ENCODE measurements at places on chromosomes 1 and 21.
A peak's percentile ranks its signal among the peaks of the same experiment; 100 is the strongest.

GRCh38 chr1:236896716-236897115 lies 101.6 kb downstream of the MTR start:
- no peak for DNase-seq

GRCh38 chr1:28751315-28752060 lies 14.7 kb downstream of the YTHDF2 start:
- DNase-seq: no peak

GRCh38 chr1:226203240-226203639 lies 16.7 kb upstream of the ACBD3 start:
- no peak for DNase-seq

DNA sequence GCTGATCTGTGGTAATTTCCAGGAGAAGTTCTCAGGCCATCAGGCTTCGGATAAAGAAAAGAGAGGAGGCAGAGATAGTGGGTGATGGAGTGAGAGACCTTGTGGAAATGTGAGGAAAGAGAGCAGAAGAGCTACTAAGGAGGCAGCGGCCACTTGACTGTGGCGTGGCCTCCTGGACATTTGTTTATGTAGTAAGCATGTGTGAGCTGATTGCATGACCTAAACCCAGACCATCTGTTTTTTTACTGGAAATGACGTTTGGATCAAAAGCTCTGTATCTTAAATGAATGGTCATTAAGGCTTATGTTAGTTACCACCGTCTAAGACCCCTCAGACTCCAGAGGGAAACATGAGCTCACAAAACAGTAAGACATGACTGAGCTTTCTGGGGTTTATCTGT lies 13.6 kb downstream of the ATP1B1 start:
- no peak for DNase-seq

- DNase-seq: no peak
Observed at GRCh38 chr1:204123376-204123775, 28.5 kb downstream of the ETNK2 start.

DNA sequence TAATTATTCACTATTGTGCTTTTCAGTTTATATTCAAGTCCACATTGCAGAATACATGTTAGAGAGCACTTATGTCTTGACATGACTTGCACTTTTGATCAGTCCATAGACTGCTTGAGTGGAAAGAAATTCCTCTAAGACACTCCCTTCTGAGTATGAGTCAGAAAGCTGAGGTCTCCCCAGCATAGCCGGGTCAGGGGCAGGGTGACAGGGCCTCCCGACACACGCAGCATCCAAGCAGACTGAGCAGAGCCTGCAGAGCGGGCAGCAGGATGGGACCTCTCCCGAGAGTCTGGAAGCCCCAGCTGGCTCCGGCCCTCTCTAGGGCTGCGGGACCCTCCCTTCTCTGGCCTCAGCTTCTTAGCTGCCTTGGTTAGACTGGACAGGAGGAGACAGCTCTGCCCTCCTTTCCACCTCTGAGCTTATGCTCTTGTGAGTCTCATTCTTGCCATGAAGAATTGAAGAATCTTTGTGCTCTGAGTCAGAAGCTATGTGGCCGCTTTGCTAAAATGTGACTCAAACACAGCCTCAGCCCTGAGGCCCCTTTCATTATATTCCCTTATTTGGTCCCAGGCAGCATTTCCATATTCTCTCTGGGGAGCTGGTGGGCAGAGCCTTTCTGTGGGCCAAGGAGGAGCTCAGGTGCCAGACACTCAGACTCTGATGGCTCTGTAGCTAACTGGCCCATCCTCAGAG lies 11.2 kb upstream of the CAPN2 start:
- peak; percentile 79 for DNase-seq

- DNase-seq: no peak
Observed at GRCh38 chr1:89910780-89911179, 84.1 kb upstream of the ZNF326 start.

DNA sequence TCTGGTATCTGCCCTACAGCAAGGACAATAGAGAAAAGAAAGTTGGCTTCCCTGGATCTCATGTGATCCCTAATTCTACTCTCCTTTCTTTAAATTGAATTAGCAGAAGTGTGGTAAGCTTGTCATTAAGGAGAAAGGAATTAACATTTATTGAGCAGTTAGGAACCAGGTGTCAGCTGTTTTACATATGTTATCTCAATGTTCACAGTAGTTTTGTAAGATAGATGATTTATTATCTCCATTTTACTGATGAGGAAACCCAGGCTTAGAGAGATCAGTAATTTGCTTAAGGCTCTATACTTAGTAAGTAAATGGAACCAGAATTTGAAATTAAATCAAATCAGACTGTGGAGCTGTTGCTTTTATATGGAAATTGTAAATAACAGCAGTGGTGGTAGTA lies 8.0 kb downstream of the XPR1 start:
- no peak for DNase-seq

DNA sequence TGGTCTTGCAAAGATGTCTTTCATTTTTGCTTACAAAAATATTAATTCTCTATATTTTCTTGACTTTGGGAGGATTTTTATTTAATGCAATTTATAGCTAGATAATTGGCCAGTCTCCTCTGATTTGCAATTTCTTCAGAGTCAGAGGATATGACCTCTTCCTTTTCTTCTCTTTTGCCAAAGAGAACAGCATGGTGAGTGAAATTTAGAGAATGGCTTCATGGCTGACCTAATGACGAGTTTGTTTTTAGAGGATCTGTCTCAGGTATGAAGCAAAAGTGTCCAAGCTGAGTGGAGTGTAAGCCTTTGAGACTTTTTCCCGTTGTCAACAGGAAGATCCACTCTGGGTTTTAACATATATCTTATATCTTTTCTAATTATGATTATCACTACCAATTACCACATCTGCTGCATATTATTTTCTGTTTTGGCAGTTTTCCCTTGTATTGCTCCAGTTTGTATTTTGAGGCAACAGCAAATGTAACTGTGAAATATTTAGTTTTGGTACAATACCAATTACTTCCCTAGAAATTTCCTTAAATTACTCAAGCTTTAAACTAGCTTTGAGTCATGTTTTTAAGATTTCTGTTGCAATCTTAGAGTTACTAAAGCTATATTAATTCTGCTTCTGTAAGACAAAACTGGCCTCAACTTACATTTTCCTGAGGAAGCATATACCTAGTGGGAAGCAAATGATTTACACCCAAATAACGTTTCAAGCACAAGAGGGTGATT lies 332.8 kb upstream of the ZRANB2 start:
- no peak for DNase-seq

DNA sequence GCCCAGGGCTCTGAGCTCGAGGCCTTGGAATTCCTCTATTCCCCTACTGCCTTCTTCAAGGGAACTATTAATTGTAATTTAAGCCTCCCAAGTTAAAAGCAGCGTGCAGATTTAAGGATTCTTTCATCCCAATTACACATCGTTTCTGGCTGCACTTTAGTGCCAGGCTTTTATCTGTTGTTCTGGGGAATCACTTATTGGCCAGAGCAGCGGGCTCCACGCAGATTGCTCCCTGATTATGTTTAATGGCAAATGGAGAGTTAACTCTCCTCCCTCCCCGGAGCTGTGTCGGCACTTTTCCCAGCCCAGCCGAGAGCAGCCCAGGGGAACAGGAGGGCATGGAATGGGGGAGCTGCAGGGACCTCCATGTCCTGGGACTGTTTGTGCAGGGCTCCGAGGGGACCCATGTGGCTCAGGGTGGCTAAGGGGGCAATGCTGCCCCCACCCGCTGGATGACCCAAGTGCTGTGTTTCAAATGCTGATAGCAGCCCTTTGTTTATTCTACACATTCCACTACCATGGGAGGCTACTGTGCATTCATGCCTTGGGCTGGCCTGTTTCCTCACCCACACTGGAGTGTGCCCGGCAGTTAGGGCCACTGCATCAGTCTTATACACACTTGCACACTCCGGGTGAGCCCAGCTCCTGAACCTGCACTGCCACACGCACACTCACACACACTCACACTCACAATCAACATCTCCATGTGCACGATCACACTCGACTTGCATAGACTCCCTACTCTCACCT lies 93.3 kb upstream of the POU3F1 start:
- no peak for DNase-seq

DNA sequence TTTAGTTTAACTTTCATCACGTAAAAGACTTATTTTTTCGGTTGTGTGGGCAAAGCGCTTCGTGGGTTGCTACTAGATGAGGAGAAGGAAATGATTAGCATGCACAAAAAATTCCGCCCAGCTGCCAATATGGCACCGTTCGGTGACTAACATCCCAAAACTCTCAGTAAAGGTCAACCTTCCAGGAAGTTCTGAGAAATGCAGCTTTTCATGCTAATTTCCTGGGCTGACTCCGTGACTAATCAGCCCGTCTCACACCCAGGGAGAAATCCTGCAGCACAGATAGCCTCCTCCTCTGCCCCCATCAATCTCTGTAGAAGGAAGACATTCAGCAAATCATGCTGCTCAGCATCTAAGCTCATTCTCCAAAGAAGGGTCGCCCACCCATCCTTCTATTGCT lies 34.1 kb downstream of the TMCO4 start:
- DNase-seq: peak; percentile 33

GRCh38 chr1:94884106-94884505 lies 42.8 kb downstream of the CNN3 start:
- DNase-seq: no peak

Data from SW480 (cell line).